Fibroblast of mammary gland (primary cell): ENCODE measurements at places on chromosomes 4 and X.

GRCh38 chr4:2788532-2789103 is 4.3 kb upstream of the SH3BP2 start:
- no peak for DNase-seq

- DNase-seq, result no peak
Measured at GRCh38 chrX:21438792-21439191, 64.6 kb downstream of the CNKSR2 start.

DNA sequence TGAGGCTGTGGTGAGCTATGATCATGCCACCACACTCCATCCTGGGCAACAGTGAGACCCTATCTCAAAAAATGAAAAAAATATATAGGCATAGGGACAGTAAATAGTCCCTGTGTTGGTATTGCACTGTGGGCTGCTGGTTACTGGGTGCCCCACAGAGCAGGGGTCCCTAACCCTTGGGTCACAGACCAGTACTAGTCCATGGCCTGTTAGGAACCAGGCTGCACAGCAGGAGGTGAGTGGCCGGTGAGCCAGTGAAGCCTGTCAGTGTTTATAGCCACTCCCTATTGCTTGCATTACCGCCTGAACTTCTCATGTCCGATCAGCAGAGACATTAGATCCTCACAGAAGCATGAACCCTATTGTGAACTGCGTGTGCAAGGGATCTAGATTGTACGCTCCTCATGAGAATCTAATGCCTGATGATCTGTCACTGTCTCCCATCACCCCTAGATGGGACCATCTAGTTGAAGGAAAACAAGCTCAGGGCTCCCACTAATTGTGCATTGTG is 106.5 kb downstream of the TNIP2 start:
- DNase-seq, result no peak

- DNase-seq, result no peak
Measured at GRCh38 chr4:88101165-88101564, 57.3 kb downstream of the ABCG2 start.

- peak; percentile 63 for DNase-seq
Measured at GRCh38 chr4:30716158-30716557, 4.0 kb upstream of the PCDH7 start.

DNA sequence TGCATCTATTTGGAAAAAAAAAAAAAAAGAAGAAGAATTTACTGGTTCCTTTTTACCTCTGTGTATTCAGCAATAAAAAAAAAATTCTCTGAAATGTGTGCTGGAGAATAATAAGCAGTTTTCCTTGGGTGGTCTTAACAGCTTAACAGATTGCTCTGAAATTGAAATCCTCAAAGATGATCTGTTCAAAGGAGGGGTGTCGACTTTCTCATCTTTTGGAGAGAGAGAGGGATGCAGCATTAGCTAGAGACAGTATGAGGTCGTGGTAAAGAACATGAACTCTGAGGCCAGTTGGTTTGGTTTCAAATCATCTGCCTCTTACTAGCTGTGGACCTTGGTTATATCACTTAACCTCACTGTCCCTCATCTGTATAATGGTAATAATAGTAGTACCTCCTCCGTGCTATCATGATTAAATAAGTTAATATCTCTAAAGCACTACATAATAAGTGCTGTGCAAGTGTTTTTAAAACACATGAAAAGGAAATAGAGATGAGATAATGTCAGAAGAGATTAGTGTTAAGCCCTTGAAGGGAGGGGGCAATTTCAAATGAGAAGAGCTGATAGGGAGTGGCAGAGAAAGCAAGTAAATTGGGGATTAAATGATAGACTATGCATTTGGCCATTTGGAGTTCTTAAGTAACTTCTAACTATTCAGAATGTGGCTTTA is 109.9 kb upstream of the LIMCH1 start:
- DNase-seq, result no peak

DNA sequence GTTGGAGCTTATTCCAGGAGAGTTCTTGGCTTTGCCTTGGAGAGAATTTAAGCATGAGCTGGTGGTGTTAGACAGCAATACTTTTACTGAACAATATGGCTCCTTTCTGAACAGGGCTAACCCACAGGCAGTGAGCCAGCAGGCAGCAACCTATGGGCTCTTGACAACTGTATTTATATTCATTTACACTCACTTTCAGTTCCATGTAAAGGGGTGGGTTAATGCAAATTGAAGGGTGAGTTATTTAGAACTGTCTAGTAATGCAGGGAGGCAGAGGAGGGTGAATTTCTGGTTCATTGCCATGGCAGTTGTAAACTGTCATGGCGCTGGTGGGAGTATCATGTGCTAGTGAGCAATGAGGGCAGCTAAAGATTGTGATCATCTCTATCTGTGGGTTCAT is 15.7 kb downstream of the FOXR2 start:
- no peak for DNase-seq

DNA sequence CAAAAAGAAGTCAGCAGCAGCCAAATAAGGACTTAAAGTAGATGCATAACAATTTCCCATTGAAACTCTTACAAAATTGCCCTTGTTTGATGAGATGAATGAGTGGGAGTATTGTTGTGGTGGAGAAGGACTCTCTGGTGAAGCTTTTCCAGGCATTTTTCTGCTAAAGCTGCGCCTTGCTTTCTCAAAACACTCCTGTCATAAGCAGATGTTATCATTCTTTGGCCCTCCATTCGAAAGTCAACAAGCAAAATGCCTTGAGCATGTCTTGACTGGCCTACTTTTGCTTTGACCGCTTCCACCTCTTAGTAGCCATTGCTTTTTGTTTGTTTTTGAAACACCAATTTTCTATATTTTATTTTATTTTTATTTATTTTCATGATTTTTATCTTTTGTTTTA is 340.9 kb upstream of the FGF13 start:
- DNase-seq, result no peak

DNA sequence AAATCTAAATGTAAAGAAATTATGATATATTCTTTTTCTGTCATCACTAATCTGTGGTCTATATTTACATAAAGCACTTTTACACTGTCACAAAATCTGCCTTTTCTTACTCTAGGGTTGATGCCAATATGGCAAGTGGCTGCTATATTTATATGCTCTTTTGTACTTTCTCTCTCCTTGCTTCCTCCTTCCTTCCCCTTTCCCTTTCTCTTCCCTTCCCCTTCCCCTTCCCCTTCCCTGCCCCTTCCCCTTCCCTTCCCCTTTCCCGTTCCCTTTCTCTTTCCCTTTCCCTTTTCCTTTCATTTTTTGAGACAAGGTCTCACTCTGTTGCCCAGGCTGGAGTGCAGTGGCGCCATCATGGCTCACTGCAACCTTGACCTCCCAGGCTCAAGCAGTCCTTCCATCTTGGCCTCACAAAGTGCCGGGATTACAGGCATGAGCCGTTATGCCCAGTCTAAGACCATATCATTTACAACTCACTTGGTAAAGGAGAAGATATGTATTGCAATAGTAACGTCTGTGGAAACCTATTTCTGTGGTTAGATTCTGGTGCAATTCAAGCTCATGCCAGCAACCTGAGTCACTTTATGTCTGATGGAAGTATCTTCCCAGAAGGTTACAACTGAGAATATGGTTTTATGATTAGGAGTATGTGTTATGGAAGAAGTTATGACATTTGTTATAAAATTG is 13.9 kb upstream of the PLAC8 start:
- DNase-seq, result peak; percentile 89

DNA sequence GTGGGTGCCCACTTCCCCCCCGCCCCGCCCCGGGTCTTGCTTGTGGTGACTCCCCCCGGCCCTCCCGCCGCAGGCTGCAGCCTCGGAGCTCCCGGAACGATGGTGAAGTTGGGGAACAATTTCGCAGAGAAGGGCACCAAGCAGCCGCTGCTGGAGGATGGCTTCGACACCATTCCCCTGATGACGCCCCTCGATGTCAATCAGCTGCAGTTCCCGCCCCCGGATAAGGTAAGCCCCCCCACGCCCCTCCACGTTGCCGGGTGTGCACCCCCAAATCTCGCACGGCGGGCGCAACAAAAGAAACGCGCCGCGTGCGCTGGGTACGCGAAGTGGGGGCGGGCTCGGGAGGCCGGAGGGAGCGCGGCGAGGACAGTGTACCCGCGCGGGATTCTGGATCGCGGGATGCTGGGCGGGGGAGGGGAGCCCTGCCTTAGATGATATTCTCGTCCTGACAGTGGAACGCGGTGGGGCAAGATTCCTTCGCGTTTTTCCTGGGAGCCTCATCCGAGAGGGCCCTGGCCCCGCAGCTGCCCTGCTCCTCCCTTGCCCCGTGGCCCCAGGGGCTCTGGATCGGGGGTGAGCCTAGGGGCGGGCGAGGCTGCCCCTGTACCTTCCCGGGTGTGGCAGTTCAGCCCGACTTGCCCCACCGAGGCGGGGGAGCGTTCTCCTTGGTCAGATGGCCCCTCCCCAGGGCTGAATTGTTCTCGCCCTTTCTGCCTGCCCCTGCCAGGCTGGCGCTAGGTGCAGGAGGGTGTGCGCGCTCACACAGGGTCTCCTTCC is 819 bp downstream of the NSG1 start:
- DNase-seq, result no peak

- no peak for DNase-seq
Measured at GRCh38 chrX:75963774-75964173, 178.7 kb upstream of the MAGEE2 start.

GRCh38 chr4:170386971-170387370 is 297.2 kb upstream of the AADAT start:
- peak; percentile 91 for DNase-seq

GRCh38 chr4:185018834-185019455 is 655 bp downstream of the HELT start:
- no peak for DNase-seq

DNA sequence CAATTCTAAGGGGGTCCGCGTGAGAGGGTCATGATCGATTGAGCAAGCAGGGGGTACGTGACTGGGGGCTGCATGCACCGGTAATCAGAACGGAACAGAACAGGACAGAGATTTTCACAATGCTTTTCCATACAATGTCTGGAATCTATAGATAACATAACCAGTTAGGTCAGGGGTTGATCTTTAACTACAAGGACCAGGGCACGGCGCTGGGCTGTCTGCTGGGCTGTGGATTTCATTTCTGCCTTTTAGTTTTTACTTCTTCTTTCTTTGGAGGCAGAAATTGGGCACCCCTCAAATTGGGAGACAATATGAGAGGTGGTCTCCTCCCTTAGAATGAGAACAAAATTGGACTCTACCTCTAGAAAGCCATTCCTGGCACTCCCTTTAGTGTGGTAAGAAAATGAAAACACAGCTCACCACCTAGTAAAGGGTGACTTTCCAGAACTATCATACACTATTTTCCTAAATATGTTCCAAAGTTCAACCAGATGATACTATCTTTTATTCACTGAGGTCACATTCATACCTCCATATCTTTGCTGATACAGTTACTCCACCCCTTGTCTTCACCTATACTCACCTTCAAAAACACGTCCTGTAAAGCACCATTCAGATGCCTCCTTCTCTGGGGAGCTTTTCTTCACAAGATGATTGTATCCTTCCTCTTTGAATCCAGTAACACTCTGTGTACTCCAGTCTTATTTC is 1058.3 kb upstream of the SLIT2 start:
- DNase-seq, result no peak
